ENCODE measurements at places on chromosomes 11 and 22.
A peak's percentile ranks its signal among the peaks of the same experiment; 100 is the strongest.

- no peak for DNase-seq
Observed at GRCh38 chr11:122103726-122104125, 12.3 kb downstream of the BLID start.

GRCh38 chr11:13335319-13335718 lies 57.7 kb downstream of the BMAL1 start:
- peak; percentile 76 for DNase-seq

- DNase-seq = no peak
Observed at GRCh38 chr22:42185915-42186439, 55.4 kb upstream of the CYP2D6 start.

DNA sequence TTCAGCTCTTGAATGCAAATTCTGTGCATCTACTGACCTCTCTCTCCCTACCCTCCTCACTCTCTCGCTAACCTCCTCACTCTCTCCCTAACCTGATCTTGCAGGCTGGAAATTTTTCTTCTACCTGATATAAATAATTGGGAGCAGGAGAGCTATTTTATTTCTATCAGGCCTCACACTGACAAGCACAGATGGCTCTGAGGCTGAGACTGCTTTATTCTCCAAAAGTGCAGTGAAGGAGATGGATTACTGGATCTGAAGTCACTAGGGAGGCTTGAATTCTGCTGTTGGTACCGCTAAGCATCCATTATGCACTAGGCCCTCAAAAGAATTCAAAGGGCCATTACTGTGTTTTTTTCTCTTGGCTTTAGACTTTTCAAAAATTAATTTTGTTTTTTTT lies 19.4 kb upstream of the LDHA start:
- no peak for DNase-seq

Measured in fibroblast of skin of scalp (primary cell).